ENCODE measurements at places on chromosomes 2 and 18. TPM values are rescaled to one million over a fixed set of nuclear protein-coding genes. Genes with fewer than 3 reads are reported as not detected.

The PLGLB2 gene
- not detected for total RNA-seq

The ERFE gene
- total RNA-seq, result 14.9 TPM

The IL37 gene
- total RNA-seq, result not detected

The MTCL1 gene
- 36.7 TPM for total RNA-seq

The TEX44 gene
- not detected for total RNA-seq

The POTEJ gene
- total RNA-seq, result not detected

All from SJSA1 (cell line).